ENCODE measurements at places on chromosomes 3 and 15. TPM values are rescaled to one million over a fixed set of nuclear protein-coding genes. Genes with fewer than 3 reads are reported as not detected.

GRCh38 chr3:61110576-61110975 lies 140.7 kb downstream of the FHIT start:
- ATAC-seq: no peak

- no peak for ATAC-seq
These were observed 2.9 kb downstream of the ITPR1 start for GRCh38 chr3:4496087-4496452.

DNA sequence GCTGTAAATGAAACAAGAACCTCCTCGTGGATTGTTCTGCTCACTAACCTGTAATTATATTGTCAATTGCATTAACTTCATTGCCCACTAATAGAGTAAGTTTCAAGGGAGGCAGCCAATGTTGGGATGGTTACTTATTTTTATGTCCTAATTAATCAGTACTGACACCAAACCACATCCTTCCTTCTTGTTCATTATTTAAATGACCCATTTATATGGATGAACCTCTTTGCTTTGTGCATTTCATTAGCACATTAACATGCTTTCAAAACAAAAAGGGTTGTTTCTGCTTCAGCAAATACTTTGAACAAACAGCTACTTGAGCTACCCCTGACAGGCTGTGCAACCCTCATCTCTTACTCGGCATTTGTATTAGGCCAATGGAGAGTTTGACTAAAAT lies 374.2 kb downstream of the MECOM start:
- no peak for ATAC-seq

GRCh38 chr3:66023738-66024385 lies 14.9 kb downstream of the MAGI1 start:
- no peak for ATAC-seq

GRCh38 chr3:104598848-104599511 lies 767.7 kb upstream of the ALCAM start:
- ATAC-seq: no peak

DNA sequence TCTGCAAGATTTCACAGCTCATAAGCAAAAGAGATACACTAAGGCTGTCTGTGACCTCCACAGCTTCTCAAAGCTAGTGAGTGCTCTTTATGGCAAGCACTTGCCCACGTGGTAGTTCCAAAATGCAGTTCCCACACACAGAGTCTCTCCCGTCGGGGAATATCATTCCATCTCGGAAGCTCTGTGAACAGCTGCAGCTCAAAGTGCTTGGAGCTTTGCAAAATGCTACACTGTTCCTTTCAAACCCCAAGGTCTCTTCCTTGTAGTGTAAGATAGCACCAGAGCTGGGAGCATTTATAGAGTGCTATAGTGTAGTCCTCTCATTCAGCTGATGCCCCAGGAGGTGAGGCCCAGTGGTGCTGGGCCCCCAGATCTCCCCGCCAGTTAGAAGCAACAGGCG lies 36.1 kb downstream of the ST6GAL1 start:
- ATAC-seq: no peak

- no peak for ATAC-seq
These were observed 392.2 kb downstream of the DIPK2A start for GRCh38 chr3:144363856-144364255.

GRCh38 chr3:69182588-69183316 lies 60.4 kb upstream of the LMOD3 start:
- ATAC-seq: no peak

DNA sequence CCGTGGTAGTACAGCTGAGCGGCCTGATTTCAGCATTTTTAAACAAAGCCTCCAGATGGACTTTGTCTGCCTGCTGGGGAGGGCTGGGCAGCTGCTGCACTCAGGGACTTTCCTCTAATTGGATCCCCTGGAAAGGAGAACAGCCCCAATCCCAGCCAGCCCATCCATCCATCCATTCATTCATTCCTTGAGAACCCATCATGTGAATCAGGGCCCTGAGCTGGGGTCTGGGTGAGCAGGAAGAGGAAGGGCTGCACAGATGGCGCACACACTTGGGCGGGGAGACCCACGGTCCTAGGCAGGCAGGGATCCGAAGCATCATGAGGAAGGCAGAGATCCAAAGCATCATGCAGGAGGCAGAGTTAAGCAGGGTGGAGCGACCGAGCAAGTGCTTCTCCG lies 45.7 kb downstream of the TPRA1 start:
- ATAC-seq: no peak

DNA sequence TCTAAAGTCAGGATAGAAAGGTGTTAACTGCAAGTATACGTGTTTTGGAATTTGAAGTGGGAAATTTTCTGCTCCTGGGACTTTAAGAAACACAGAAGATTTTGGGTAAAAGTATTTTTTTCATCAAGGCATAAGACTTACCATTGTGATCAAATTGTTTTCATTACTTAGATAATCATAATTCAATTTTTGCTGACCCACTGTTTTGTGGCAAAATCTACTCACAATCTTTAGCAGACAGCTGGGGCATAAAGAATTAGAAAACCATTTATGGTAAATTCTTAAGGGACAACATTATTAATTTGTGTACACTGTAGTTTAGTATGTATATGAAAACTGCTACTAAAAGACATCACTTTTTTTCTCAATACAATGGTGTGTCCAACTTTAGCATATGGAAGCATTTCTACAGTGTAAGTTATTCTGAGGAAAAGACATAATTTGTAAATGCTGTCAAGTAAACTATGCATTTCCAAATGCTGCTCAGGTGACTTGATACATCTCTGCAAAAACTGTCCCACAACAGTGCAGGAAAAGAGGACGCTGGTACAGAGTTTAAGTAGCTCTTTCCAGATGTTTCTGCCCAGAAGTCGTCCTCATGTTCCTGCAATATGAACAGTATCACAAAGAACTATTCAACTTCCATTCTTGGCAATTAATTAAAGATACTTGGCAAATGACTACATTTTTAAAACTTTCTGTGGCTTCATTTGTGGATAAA lies 52.3 kb downstream of the THSD4 start:
- no peak for ATAC-seq

- no peak for ATAC-seq
These were observed 340.3 kb downstream of the NTRK3 start for GRCh38 chr15:87916208-87916607.

DNA sequence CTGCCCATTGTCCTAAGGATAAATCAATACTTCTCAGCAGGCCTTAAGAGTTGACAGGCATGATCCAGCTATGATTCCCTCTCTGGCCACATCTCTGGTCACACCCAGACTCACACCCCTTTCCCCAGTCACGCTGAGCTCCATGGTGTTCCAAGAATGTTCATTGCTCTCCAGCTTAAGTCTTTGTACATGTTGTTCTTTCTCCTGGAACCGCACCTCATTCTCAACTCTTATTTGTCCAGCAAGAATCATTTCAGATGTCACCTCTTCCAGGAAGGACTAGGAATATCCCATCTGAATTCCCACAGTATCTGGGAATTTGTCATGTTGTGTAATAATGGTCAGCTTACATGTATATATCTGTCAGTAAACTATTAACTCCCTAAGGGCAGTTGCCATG lies 118.3 kb upstream of the GALNT15 start:
- ATAC-seq: peak; percentile 64

GRCh38 chr3:134144694-134145093 lies 106.0 kb downstream of the RYK start:
- ATAC-seq: no peak

- ATAC-seq: peak; percentile 88
These were observed 225.1 kb upstream of the C2CD4B start for GRCh38 chr15:62389885-62390790.

DNA sequence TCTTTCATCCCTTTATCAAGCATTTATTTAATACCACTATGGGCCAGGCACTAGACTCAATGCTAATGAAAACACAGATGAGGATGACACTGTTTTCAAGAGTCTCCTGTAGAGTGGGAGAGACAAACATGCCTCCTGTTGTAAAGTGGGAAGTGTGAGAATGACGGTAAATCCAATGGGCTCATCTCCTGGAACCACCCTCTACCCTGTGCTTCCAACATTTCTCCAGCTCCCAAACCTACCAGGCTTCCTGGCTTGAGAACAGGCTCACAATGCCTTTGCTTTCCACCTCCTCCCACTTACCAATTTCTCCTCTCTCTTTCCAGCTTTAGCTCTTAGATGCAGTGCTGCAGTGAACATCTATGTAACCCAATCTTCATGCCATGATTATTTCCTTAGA lies 54.1 kb upstream of the TBC1D23 start:
- no peak for ATAC-seq

- ATAC-seq: no peak
These were observed 140.3 kb downstream of the TBC1D5 start for GRCh38 chr3:17602126-17602525.

DNA sequence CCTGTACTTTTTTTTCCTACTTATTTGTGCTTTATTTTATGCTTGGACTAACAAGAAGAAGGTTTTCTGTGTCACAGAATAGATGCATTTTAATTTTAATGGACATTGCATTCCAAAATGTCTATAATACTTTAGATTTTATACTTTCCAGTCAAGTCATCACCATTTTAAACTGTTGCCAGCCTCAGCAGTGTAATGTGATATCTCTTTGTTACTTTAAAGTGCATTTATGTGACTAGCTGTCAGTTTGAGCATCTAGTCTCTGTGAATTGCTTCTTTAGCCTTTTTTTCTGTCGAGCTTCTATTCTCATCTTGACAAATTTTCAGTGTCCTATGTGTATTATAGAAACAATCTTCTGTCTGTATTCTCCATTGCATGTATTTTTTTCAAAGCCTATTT lies 511.4 kb upstream of the CBLB start:
- ATAC-seq: no peak

DNA sequence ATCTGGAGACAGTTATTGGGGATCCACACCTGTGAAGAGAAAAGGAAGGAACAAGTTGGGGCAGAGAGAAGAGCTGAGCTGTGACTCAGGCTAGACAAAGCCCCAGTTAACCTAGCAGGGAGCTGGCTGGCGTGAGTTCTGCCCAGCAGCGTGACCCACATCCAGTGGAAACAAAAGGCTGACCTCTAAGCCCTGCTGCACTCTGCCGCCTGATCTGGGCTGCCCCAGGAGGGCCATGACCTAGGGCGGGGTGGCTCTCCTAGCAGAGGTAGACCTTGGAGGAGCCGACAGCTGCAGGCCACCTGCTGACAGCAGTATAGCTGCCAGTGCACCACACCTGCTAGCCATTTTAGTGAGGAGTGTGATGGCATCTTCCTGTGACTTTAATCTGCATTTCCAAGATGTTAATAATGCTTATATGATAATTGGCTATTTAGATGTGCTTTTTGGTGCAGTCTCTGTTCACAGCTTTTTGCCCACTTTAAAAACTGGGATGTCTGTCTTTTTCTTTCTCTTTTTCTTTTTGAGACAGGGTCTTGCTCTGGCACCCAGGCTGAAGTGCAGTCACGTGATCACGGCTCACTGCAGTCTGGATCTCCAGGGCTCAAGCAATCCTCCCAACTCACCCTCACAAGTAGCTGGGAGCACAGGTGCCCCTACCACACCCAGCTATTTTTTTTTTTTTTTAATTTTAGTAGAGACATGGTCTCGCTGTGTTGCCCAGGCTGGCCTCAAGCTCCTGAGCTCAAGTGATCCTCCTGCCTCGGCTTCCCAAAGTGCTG lies 78.1 kb downstream of the LSM3 start:
- no peak for ATAC-seq

- ATAC-seq: no peak
These were observed 60.2 kb downstream of the SLTM start for GRCh38 chr15:58873267-58873666.

Gene PPARG
- 11.7 TPM for total RNA-seq

Gene IMPG2
- 0.81 TPM for total RNA-seq

Gene FAIM
- total RNA-seq: 21.3 TPM

Gene SAMMSON
- 5.7 TPM for total RNA-seq

Gene P2RY14
- 22.1 TPM for total RNA-seq

Gene ROBO1
- total RNA-seq: 12.5 TPM

Gene DYNLT2B
- 11.1 TPM for total RNA-seq

Gene ACAP2
- total RNA-seq: 51.7 TPM

Gene SOX14
- total RNA-seq: not detected

Gene MINAR1
- total RNA-seq: 0.30 TPM

Gene MKRN3
- total RNA-seq: not detected

Gene FRMD5
- 0.47 TPM for total RNA-seq

Gene GOLGA6A
- not detected for total RNA-seq
